ENCODE measurements at places on chromosomes 2 and 18.

GRCh38 chr18:22650247-22650646 lies 232.5 kb upstream of the CTAGE1 start:
- DNase-seq: no peak

- no peak for DNase-seq
Observed at GRCh38 chr2:218745559-218746469, 35.2 kb downstream of the TTLL4 start.

GRCh38 chr2:237473878-237474441 lies 13.1 kb upstream of the MLPH start:
- no peak for DNase-seq

- DNase-seq: no peak
Observed at GRCh38 chr18:12946549-12947284, 1.1 kb upstream of the SEH1L start.

GRCh38 chr2:37230581-37230980 lies 815 bp downstream of the CEBPZ start:
- DNase-seq: no peak

DNA sequence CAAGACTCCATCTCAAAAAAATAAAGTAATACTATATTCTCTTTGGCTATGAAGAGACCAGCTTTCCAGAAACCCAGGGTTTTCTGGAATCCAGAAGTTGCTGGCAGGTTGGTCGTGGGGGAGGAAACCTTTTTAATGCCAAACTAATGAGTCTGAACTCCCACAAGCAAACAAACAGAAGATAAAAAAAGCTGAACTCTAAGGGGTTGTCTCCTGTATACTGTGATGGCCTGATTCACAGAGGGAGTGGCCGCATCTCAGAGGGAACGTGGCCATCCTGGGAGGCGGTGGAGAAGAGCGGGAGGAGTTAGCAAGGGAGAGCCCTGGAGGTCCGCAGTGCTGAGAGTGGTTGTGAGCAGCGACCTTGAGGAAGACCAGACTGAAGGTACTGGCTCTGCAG lies 36.1 kb downstream of the LIMS1 start:
- DNase-seq: no peak

GRCh38 chr2:61512768-61513398 lies 25.3 kb downstream of the XPO1 start:
- DNase-seq: no peak

GRCh38 chr2:240172071-240172895 lies 31.8 kb upstream of the OTOS start:
- DNase-seq: no peak

DNA sequence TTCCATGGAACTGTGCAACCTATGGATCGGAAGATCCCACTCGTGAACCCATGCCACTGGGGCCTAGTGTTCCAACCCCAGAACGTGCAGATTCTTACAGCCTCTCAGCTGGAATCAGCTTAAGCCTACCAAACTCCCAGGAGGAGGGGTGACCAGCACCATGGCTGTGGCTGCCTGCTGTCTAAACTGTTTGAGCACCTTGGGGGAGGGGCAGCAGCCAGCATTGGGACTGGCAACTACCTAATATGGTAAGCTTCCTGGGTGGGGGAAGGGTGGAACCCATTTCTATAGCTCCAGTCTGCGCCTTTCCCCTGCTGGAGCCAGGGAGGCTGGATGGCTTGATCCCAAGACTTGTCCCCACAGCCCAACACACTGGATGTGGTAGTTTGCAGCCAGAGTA lies 10.7 kb upstream of the POLE4 start:
- no peak for DNase-seq

GRCh38 chr2:188322569-188323551 lies 31.2 kb downstream of the GULP1 start:
- no peak for DNase-seq

- no peak for DNase-seq
Observed at GRCh38 chr2:42314892-42315468, 46.0 kb downstream of the COX7A2L start.

Measured in activated T-cell treated with anti-CD3 and anti-CD28 coated beads, Interleukin-2, amount 50 U/mL, for 72 hours (primary cell).